ENCODE measurements at places on chromosomes 12 and 14. TPM values are rescaled to one million over a fixed set of nuclear protein-coding genes. Genes with fewer than 3 reads are reported as not detected.

The KLHDC2 gene
- total RNA-seq: 79.5 TPM

The BDKRB2 gene
- 3.5 TPM for total RNA-seq

The LAG3 gene
- 0.61 TPM for total RNA-seq

The FOXA1 gene
- under 0.01 TPM for total RNA-seq

The CLSTN3 gene
- total RNA-seq: 7.7 TPM

All from hair follicle dermal papilla cell (primary cell).